ENCODE measurements at places on chromosomes 4 and X.

DNA sequence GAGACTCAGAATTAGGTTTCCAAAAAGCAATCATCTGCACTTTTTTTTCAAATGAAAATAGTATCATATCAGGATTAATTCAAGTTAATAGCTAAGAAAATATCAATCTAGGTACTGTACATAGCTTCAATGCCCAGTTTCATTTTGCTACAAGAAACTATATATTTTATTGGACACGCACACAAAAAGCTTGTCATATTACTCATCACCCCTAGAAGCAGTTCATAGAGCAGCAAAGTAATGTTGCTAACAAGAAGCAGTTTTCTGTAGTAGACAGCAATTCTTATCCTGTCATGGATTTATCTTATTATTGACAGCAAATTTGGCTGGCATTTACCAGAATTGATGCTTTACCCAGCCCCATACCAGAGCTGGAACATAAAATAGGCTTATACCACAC lies 52.3 kb upstream of the LSM6 start:
- no peak for DNase-seq

- no peak for DNase-seq
These were observed 12.3 kb downstream of the SASH3 start for GRCh38 chrX:129791961-129792570.

GRCh38 chr4:84857296-84857695 lies 109.2 kb downstream of the WDFY3 start:
- no peak for DNase-seq

DNA sequence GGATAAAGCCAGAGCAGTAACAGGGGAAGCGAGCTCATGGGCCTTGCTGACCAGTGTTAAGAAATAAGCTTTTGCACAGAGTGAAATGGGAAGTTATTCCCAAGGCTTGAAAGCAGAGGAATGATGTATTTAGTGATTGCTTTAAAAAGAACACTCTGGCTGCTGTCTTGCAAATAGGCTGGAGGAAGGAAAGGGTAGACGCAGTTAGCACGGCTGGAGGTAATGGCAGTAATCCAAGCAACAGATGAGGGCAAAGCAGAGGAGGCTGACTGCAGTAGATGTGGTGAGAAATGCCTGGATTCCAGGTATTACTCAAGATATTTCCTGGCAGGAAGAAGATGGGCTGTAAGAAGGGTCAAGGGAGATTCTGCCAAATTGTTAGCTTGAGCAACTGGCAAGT lies 1342.3 kb upstream of the AGA start:
- DNase-seq: no peak

DNA sequence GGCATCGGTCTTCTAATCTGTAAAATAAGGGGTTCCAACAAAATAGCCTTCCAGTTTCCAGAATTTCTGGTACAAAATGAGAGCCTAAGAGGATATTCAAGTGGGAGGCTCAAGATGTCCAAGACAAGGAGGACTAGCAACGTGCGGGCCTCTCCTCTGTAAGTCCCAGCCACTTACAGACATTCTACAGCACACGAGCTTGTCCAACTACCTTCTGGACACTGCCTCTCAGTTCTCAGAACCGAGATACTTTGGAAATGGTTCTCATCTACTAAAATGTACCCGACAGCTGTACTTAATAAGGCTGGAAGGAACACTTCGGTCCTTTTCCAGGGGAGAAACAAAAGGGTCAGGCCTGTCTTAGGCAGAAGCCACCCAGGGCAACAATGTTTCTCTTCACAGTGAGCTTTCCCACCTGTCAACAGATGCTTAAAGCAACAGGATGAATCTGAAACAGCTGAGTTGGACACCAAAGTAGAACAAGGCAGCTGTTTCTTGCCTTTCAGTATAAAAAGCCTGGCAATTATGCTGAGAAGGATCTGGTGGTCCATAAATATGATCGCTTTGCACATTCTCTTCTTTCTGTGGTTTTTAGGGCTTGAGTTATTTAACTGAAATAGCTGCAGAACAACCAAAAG lies 127.0 kb downstream of the HS6ST2 start:
- no peak for DNase-seq

DNA sequence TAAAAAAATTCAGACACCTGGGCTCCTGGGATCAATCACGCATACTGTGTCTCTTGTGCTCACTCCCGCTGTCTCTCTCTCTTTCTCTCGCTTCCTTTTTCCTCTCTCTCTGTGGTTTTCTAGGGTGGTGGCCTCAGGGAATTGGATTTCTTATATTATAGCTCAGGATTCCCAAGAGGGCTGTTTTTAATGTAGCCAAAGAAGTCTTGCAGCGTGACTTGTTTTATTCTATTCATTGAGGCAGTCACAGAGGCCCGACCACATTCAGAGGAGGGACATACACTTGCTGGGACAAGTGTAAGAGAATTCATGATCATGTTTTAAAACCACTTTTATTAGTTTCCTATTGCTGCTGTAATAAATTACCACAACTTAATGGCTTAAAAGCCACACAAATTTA lies 59.4 kb downstream of the HPF1 start:
- DNase-seq: no peak

DNA sequence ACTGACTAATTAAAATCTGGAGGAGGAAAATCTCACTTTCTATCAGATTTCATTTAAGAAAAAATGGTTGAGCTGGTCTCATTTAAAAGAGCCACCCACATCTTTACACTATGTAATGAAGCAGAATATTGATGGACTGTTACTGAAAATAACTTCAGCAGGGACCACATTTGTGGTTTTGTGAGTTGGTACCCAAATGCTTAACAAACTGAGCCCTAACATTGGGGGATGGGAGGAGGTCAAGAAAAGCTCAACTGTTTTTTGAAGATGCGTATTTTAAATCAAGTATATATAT lies 30.1 kb downstream of the HOPX start:
- DNase-seq: no peak

GRCh38 chrX:10656214-10656613 lies 35.8 kb upstream of the MID1 start:
- no peak for DNase-seq

GRCh38 chr4:45007508-45007907 lies 281.2 kb upstream of the GNPDA2 start:
- no peak for DNase-seq

DNA sequence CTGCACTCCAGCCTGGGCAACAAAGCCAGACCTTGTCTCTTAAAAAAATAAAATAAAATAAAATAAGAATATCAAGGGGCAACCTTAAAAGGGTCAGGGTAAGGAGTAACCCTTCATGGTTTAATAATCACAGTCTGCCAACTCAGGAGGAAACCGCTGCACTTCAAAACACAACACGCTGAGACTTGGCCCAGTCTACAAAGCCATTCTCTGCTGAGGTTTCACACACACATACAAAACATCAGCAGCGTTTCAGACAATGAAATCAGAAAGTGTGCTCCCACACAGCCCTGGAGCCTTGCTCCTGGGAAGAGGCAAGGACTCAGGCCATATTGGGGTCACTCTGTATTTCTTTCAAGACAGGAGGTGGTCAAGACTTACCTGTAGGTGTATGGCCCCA lies 18.3 kb downstream of the SCARB2 start:
- DNase-seq: no peak

DNA sequence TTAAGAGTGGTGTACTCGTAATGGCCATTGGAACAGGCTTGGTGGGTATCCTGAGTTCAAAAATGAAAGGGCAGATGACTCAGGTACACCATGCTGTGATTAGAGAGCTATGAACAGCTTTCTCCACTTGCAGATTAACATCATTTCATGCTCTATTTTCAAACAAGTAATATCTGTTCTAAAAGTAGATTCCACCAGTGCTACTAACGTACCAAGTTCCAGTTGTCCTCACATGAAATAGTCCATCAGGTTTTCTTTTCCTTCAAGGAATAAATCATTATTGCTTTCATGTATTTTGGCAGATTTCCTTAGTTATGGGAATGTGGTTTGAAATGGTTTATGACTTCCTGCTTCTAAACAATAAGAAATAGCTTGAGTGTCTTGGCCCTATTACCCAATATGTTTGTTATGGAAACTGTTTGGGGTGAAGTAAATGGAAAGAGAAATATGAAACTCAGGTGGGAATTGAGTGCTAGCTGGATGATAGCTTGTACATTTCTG lies 49.9 kb downstream of the PCDH7 start:
- DNase-seq: no peak

GRCh38 chr4:57114973-57115372 lies 4.8 kb upstream of the IGFBP7 start:
- DNase-seq: no peak

GRCh38 chr4:156677131-156677531 lies 294.5 kb downstream of the PDGFC start:
- DNase-seq: no peak

DNA sequence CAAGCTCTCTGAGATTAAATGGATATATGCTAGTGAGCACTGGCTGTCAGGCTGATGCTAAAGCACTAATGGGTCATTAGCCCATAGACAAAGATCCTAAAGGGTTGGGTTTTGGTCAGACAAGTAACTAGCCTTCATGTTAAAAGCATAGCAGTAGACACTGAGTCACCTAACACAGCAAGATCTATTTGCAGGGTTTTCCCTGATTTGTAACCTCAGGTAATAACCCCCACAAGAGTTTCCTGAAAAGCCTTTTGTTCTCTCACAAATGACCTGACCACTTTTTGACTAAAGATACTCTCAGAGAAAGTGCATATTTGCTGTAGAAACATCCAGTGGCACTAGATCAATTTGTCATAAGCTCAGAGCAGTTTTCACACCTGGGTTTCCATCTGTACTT lies 251.1 kb upstream of the TEX13A start:
- DNase-seq: no peak

GRCh38 chrX:155148724-155149537 lies 67.3 kb upstream of the VBP1 start:
- DNase-seq: peak; percentile 4

GRCh38 chrX:150205011-150205410 lies 158.1 kb upstream of the MAMLD1 start:
- peak; percentile 4 for DNase-seq

DNA sequence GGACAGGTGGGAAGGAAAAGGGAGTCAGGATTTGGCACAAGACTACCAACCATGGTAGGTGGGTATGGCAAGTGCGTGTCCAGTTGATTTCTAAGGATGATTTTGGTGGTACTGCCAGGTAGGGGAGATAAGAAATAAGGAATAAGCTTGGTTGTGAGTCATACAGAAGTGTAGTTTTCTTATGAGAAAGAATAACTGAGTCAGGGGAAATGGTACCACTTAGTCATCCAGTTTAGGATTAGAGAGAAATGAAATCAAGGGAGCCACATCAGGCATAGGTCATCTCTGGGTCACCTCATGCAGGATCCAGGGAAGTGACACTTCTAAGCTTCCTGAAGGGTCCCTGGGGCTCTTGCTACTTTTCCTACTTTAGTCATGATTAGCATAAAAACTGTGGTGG lies 107.1 kb upstream of the C1GALT1C1 start:
- DNase-seq: no peak
